ENCODE measurements at places on chromosomes 12 and 14. TPM values are rescaled to one million over a fixed set of nuclear protein-coding genes. Genes with fewer than 3 reads are reported as not detected.

DNA sequence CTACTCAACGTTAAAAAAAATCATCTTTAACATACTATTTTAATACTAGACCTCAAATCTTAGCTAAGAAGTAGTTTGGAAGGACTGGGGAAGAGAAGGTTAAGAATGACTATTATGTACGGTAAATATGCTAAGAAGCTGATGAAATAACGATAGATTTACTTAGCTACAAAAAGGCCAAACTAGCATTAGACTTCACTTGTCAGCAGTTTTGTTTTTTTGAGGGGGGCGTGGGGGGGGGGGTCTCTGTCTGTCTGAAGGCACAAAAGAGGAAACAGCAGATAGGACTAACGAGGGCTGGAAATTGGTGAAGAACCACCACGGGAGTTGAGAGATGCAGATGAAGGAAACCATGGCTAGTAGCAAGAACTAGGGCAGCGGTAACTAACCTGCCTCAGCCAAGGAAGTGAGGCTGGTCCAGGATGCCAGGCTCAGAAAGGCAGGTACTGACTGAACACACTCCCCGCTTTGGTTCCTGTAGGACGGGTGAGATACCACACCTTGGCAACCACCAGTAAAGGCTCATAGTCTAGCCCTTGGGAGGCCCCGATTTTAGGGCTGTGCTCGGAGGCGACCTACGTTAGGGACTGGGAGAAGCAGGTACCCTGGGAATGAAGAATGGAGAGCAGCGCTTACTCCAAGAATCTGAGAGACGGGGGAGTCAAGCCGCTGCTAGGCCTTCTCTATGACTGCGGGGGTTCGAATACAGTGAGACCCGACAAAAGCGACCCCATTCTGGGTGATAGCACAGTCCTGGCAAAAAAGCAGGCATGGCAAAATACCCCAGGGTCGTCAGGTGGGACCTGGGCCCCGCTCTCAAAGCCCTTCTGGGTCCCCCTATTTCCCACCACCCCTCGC lies 675 bp downstream of the NEDD8 start:
- no peak for DNase-seq
- no peaks in the 10 kb centered on the region for H3K36me3 ChIP-seq
- H3K27me3 ChIP-seq, result no peaks in the 10 kb centered on the region
- peak overlapping the region; percentile 80 for H3K27ac ChIP-seq
- peak overlapping the region; percentile 73 for H3K4me3 ChIP-seq

GRCh38 chr12:26425587-26426260 lies 230.4 kb downstream of the SSPN start:
- DNase-seq, result no peak
- H3K4me3 ChIP-seq, result no peak overlapping the region
- H3K27ac ChIP-seq, result no peak overlapping the region
- no peaks in the 10 kb centered on the region for H3K27me3 ChIP-seq
- H3K4me1 ChIP-seq, result no peaks in the 10 kb centered on the region

GRCh38 chr12:100266585-100266834 lies 369 bp downstream of the DEPDC4 start:
- no peaks in the 10 kb centered on the region for H3K27me3 ChIP-seq
- H3K36me3 ChIP-seq, result no peaks in the 10 kb centered on the region
- peak overlapping the region; percentile 98 for H3K27ac ChIP-seq
- H3K4me3 ChIP-seq, result peak overlapping the region; percentile 84
- peaks cover 28% of the 10 kb centered on the region for H3K4me1 ChIP-seq

Gene SLC24A4
- total RNA-seq, result 0.54 TPM

- H3K27ac ChIP-seq, result no peak overlapping the region
- H3K27me3 ChIP-seq, result no peaks in the 10 kb centered on the region
- no peaks in the 10 kb centered on the region for H3K4me1 ChIP-seq
- H3K36me3 ChIP-seq, result no peaks in the 10 kb centered on the region
Observed at GRCh38 chr14:22232486-22232885, 356.5 kb downstream of the DAD1 start.

GRCh38 chr12:104720339-104721038 lies 237.6 kb downstream of the SLC41A2 start:
- no peaks in the 10 kb centered on the region for H3K36me3 ChIP-seq
- H3K4me3 ChIP-seq, result peak overlapping the region; percentile 21
- H3K27ac ChIP-seq, result peak overlapping the region; percentile 86
- H3K27me3 ChIP-seq, result no peaks in the 10 kb centered on the region
- H3K4me1 ChIP-seq, result no peaks in the 10 kb centered on the region
- DNase-seq, result no peak

DNA sequence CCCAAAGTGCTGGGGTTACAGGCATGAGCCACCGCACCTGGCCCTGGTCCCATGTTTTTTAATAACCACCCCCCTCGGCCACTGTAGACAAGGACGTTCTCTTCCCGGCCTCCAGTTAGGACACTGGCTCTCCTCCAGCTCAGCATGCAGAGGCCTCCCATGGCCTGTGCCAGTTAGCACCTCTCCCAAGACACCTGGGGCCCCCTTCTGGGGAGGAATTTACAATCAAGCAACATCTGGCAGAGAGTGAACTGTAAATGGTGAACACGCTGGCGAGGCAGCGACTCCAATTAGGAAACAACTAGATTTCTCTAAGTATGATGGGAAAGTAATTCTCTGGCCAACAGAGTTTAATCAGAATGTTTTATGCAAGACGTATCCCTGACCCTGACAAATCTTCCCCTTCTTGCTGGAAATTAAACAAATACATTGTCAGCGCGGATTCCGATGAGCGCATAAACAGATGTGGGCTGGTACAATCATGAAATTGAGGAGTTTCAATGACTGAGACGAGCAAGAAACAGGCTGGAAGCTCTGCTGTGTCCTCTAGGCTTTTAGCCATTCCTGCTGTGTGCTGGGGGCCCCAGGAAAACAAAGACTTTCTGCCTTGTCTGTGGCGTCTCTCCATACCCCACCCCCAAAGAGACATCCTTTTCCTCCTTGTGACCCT lies 61.7 kb upstream of the DLK1 start:
- no peaks in the 10 kb centered on the region for H3K36me3 ChIP-seq
- H3K4me3 ChIP-seq, result no peak overlapping the region
- DNase-seq, result no peak
- no peaks in the 10 kb centered on the region for H3K27me3 ChIP-seq
- H3K27ac ChIP-seq, result peak overlapping the region; percentile 32

DNA sequence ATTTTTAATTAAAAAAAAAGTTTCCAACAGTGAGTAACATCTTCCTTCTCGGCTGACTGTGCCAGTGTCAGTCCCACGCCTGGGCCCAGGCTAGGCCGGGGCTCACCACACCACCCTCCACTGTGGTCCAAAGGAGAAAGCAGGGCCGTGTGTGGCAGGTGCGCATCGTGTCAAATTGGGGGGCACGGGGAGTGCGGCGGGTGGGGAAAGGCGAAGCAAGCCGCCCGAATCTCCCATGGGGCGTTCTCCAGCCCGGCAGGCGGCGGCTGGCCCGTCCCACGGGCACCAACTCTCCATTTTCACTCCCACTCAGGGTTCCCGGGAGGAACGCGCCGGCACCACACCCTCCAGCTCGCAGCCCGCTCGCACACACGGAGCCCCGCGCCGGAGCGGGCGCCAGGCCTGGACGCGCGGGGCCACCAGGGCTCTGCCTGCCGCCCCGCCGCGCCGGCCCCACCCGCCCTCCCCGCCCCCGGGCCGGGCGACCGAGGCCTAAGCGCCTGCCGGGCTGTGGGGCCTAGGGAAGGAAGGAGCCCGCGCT lies 604 bp downstream of the EEA1 start:
- peak overlapping the region; percentile 89 for H3K4me3 ChIP-seq
- H3K27me3 ChIP-seq, result no peaks in the 10 kb centered on the region
- peak overlapping the region; percentile 97 for H3K27ac ChIP-seq
- no peak for DNase-seq
- H3K4me1 ChIP-seq, result peaks cover 5% of the 10 kb centered on the region

Gene HAL
- 4.3 TPM for total RNA-seq

DNA sequence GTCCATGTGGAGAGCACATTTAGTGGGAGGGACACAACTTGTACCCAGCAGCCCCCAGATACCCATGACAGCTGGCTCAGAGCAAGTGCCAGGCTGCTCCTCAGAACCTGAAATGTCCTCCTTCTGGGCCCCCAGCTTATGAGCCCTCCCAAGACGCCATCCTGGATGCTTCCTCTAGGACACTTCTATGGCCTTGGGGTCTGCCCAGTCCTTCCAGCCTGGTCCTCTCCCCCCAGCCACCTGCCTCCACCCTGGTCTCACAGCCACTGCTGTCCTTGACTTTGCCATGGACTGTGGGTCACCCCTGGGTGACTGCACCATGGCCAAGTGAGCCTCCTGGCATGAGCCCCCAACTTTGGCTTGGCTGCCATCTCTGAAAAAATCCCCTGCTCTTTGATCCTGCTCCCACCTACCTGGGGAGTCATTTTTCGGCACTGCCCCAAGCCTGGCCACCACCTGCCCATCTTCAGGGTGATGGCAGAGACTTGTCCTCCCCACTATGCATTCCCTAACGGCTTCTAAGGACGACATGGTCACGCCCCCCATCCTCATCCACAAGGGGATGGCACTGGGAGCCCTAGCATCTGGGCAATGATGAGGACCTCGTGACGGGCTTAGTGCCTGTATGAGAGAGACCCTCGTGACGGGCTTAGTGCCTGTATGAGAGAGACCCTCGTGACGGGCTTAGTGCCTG lies 323.7 kb downstream of the TMEM121 start:
- DNase-seq, result peak; percentile 35
- H3K27me3 ChIP-seq, result no peaks in the 10 kb centered on the region
- H3K36me3 ChIP-seq, result no peaks in the 10 kb centered on the region
- no peak overlapping the region for H3K4me3 ChIP-seq
- no peak overlapping the region for H3K27ac ChIP-seq

GRCh38 chr14:87231336-87232026 lies 761.5 kb downstream of the GALC start:
- H3K36me3 ChIP-seq, result no peaks in the 10 kb centered on the region
- H3K4me1 ChIP-seq, result no peaks in the 10 kb centered on the region
- H3K27me3 ChIP-seq, result no peaks in the 10 kb centered on the region
- no peak for DNase-seq
- H3K27ac ChIP-seq, result no peak overlapping the region

Gene RD3L
- not detected for total RNA-seq

Gene SYCP3
- not detected for total RNA-seq

GRCh38 chr14:71142375-71143038 lies 235.2 kb downstream of the PCNX1 start:
- H3K27me3 ChIP-seq, result no peaks in the 10 kb centered on the region
- H3K4me3 ChIP-seq, result no peak overlapping the region
- peaks cover 5% of the 10 kb centered on the region for H3K4me1 ChIP-seq
- no peaks in the 10 kb centered on the region for H3K36me3 ChIP-seq

DNA sequence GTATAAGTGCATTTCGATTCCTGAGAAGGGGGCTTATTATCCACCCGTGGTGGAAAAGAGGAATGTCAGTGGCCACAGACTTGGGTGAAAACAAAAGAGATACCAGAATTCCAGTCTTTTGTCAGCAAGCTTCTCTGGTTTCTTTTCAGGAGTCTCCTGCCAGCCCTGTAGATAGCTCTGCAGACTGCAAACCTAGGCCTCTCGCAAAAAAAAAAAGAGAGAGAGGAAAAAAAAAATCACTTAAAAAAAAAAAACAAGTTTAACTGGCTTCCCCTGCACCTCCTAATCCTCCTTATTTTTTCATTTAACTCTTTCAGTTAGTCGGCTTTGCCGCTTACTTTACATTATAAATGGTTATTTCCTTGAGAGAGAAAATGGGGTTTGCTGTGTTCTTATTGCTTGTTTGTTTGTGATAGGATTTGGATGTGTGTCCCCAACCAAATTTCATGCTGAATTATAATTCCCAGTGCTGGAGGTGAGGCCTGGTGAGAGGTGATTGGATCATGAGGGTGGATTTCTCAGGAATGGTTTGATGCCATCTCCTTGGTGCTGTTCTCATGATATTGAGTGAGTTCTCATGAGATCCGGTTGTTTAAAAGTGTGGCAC lies 170.0 kb downstream of the BCL11B start:
- no peak overlapping the region for H3K27ac ChIP-seq
- H3K36me3 ChIP-seq, result no peaks in the 10 kb centered on the region
- H3K4me3 ChIP-seq, result no peak overlapping the region
- H3K27me3 ChIP-seq, result no peaks in the 10 kb centered on the region
- no peak for DNase-seq
- H3K4me1 ChIP-seq, result no peaks in the 10 kb centered on the region

DNA sequence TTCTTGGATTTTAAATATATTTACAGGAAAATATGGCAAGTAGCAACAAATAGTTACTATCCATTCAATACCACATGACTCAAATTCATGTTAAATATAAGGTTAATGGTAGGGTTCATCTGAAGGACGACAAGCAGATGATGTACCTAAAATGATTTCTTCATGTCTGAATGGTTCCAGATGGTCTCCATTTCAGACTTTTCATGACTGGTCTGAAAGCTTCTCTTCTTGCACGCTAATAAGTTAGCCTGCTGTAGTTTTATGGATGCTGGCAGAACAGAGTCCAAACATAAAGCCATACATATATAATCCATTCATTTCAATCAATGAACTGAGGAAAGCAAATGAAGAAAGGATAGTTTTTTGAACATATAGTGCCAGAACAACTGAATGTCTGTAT lies 257.0 kb upstream of the MGAT4C start:
- DNase-seq, result no peak
- no peaks in the 10 kb centered on the region for H3K4me1 ChIP-seq
- H3K27ac ChIP-seq, result no peak overlapping the region
- H3K4me3 ChIP-seq, result no peak overlapping the region
- no peaks in the 10 kb centered on the region for H3K27me3 ChIP-seq

GRCh38 chr12:64265839-64266238 lies 43.7 kb upstream of the KICS2 start:
- H3K36me3 ChIP-seq, result no peaks in the 10 kb centered on the region
- no peak overlapping the region for H3K4me3 ChIP-seq
- H3K27me3 ChIP-seq, result no peaks in the 10 kb centered on the region
- H3K27ac ChIP-seq, result no peak overlapping the region
- DNase-seq, result no peak

Gene DMAC2L
- total RNA-seq, result 7.7 TPM

- DNase-seq, result no peak
- H3K36me3 ChIP-seq, result no peaks in the 10 kb centered on the region
- H3K27ac ChIP-seq, result no peak overlapping the region
- H3K27me3 ChIP-seq, result peaks cover 7% of the 10 kb centered on the region
Observed at GRCh38 chr12:62192903-62193250, 67.3 kb upstream of the USP15 start.

DNA sequence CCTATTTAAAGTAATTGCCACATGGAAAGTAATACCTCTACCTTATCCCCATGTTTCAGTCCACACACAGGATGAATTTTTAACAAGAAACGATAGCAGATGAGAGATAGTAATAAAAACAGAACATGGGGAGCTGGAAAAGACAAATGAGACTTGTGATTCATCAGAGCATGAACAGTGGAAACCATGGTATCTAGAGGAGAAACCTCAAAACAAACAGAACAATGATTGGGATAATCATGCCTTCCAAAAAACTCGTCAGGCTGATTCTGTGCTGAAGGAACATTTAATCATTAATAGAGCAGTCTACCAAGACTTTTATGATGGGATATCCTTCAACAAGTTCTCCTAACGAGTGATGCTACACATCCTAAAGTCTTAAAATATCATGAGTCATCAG lies 1390.7 kb downstream of the FSCB start:
- no peaks in the 10 kb centered on the region for H3K27me3 ChIP-seq
- H3K4me1 ChIP-seq, result no peaks in the 10 kb centered on the region
- H3K4me3 ChIP-seq, result no peak overlapping the region
- DNase-seq, result no peak
- H3K27ac ChIP-seq, result no peak overlapping the region

- no peaks in the 10 kb centered on the region for H3K36me3 ChIP-seq
- H3K4me3 ChIP-seq, result peak overlapping the region; percentile 7
- H3K4me1 ChIP-seq, result no peaks in the 10 kb centered on the region
- no peak for DNase-seq
Observed at GRCh38 chr12:9606736-9607372, 862 bp downstream of the KLRB1 start.

GRCh38 chr12:91423693-91424050 lies 241.1 kb upstream of the DCN start:
- H3K4me3 ChIP-seq, result no peak overlapping the region
- H3K27me3 ChIP-seq, result no peaks in the 10 kb centered on the region
- H3K36me3 ChIP-seq, result no peaks in the 10 kb centered on the region
- H3K4me1 ChIP-seq, result no peaks in the 10 kb centered on the region
- H3K27ac ChIP-seq, result no peak overlapping the region

Data from Peyer's patch (tissue), 4 donors.